ENCODE measurements at places on chromosomes 6 and 20.
A peak's percentile ranks its signal among the peaks of the same experiment; 100 is the strongest.

GRCh38 chr6:157219201-157220200 is 103.8 kb downstream of the TMEM242 start:
- no peak for DNase-seq

DNA sequence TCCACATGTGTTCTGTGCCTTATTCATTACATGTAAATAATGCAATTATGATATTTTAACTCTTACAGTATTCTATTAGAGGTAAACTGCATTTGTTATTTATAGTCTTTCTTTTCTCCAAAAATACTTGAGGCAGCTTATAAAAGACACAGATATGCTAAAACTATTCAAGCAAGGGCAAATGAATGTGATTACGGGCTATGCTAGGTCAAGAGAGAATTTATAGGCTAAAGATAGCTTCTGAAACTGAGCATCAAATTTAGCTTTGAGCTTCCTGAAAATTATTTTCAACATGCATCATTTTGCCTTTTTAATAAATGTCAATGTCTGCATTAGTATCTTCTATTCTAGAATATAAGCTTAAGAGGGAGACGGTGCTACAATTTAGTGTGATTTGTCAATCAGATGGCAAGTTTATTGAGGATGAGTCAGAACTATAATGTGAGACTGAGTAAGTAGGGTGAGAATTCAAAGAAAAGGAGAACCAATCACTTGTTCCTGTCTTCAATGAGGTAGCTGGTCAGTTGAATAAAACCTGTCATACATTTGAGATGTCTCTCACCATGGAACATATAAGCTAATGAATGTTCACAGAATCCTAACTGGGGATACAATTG is 669.4 kb upstream of the CITED2 start:
- no peak for DNase-seq

DNA sequence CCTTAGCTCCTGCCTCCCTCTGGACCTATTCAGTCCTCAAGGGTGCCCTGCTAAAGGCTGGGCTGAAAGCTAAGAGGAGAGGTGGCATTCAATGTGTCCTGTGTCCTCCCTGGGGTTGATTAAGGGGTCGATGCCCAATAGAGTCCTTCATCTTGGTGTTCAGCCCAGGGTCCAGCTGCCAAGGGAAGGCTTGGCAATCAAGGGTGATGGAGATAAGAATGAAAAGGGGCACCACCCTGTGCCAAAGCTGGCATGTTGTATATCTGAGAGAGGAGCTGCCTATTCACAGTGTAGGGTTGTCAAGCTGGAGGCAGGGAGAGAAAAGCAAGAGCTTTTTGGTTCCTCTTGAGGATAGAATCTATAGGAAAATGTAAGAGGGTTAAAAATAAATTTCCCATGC is 12.3 kb downstream of the C20orf173 start:
- no peak for DNase-seq

- DNase-seq, result peak; percentile 40
Observed at GRCh38 chr20:25407311-25408169, at the start of gene GINS1. TSS of gene GINS1 (plus strand) at chr20:25407673. CDS start at chr20:25407821, 148 bp downstream.

- DNase-seq, result no peak
Observed at GRCh38 chr6:53986721-53987521, 124.3 kb upstream of the MLIP start.

GRCh38 chr6:165805636-165806035 is 142.6 kb upstream of the PDE10A start:
- DNase-seq, result no peak

DNA sequence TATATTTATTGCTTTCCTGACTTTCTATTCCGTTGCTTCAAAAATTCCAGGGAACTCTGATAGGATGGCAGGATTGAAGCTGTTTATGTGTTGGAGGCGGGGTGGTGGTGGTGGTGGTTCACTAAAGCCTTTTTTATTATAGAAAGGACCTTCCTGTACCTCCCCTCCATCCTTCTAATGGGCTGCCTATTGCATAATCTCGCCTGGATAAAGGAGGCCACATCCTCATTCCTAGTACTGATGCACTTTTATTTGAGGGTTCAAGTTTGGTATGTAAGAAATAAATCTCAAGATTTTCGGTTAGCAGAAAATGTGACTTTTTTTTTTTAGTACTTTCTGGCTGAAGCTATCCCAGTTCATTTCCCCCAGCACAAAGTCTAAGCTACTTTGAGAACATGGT is 18.7 kb upstream of the CTAGE9 start:
- no peak for DNase-seq

- DNase-seq, result no peak
Observed at GRCh38 chr6:5501837-5502236, 240.5 kb downstream of the FARS2 start.

- no peak for DNase-seq
Observed at GRCh38 chr6:106037060-106037459, 49.1 kb upstream of the PRDM1 start.

GRCh38 chr20:59455402-59456341 is 148.7 kb upstream of the PHACTR3 start:
- no peak for DNase-seq

DNA sequence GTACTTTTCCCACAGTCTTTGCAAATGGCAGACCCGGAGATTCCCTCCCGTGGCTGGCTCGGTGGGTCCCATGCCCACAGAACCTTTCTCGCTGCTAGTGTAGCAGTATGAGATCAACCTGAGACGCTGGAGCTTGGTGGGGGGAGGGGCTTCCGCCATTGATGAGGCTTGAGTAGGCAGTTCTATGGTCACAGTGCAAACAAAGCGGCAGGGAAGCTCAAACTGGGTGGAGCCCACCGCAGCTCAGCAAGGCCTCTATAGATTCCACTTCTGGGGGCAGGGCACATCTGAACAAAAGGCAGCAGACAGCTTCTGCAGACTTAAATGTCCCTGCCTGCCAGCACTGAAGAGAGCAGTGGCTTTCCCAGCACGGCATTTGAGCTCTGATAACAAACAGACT is 186.0 kb upstream of the KCNK16 start:
- DNase-seq, result no peak

- DNase-seq, result no peak
Observed at GRCh38 chr6:42236030-42236429, 18.4 kb upstream of the MRPS10 start.

GRCh38 chr20:49140411-49140810 is 47.7 kb downstream of the STAU1 start:
- no peak for DNase-seq

- no peak for DNase-seq
Observed at GRCh38 chr20:57617079-57617795, 3.0 kb downstream of the ZBP1 start.

DNA sequence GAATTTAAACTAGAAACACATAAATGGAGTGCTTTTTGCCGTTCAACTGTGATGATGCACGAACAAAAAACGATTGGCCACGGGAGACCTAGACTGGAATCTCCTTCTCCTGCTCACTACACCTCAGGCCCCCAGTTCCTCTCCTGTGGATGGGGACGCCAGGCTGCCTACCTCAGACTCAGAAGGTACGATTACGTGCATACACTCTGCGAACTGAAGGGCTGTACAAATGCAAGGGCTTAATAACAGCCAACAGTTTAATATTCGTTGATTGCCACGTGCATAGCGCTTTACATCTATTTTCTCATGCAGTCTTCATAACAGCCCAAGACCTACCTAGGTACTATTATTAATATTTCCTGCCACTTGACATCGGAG is 495 bp upstream of the ARMC2 start:
- DNase-seq, result no peak

- DNase-seq, result no peak
Observed at GRCh38 chr20:16477632-16478031, 95.6 kb downstream of the KIF16B start.

GRCh38 chr6:134345789-134346188 is 27.9 kb upstream of the SGK1 start:
- DNase-seq, result no peak

- no peak for DNase-seq
Observed at GRCh38 chr6:139588076-139588639, 213.7 kb upstream of the CITED2 start.

DNA sequence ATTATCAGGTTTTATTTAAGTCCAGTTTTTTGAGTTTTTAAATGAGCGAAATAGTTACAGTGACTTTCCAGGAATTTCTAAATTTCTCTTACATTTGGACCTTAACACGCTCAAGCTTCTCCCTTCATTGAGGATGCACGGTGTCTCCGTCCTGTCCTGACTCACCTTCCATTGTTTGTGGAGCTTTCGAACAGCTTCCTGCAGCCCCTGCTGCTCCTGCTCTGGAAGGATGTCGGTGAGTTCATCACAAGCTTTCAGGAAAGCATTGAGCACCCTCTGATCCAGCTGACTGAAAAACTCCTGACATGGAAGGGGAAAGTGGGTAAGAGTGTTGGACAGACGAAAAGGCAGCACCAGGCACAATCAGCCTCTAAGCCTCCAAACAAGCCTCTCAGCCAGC is 183.7 kb downstream of the SYNE1 start:
- DNase-seq, result no peak

GRCh38 chr6:111846492-111847409 is 26.5 kb downstream of the FYN start:
- DNase-seq, result no peak

DNA sequence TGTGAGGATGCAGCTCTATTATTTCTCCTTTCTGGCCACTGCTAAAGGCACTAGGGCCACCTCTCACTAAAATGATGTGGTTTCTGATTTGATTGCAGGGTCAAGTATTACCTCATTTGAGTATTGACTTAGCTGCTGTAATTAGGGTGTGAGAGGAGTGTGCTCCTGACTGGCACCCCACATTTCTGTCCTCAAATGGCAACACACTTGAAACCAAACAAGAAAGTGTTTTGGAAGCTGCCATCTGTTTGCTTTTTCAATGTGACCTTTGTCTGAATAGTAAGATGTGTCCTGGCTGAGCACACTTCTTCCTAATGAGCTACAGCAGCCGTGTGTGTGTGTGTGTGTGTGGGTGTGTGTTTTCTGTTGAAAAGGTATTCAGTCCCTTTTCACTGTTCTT is 62.8 kb upstream of the SCP2D1 start:
- no peak for DNase-seq

DNA sequence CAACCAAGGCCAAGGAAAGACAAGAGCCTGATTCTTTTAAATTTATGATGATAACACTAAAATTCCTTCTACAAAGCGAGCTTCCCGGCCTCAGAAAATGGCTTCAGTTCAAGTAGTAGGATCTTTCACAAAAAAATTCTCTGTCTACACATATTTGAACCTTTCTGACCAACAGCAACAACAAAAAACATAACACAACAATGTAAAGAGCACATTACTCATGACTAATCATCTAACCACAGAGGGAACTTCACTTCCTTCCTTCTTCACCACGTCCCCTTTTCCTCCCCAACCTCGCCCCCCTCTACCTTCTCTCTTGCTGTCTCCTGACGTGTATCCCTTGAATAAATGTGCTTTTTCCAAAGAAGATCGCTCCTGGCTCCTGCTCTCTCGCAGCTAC is 228.2 kb downstream of the MYLK4 start:
- DNase-seq, result no peak

GRCh38 chr6:25005010-25005409 is 69.2 kb upstream of the RIPOR2 start:
- DNase-seq, result no peak
